ENCODE measurements at places on chromosomes 12 and 14.

GRCh38 chr14:50864946-50865345 is 6.9 kb upstream of the ABHD12B start:
- DNase-seq, result no peak

GRCh38 chr12:115761784-115762183 is 515.7 kb downstream of the MED13L start:
- no peak for DNase-seq

- no peak for DNase-seq
Measured at GRCh38 chr12:13170892-13171490, 25.5 kb upstream of the EMP1 start.

- DNase-seq, result no peak
Measured at GRCh38 chr12:109678719-109679118, 34.9 kb upstream of the FAM222A start.

- no peak for DNase-seq
Measured at GRCh38 chr12:52126050-52126604, 46.6 kb downstream of the SMIM41 start.

GRCh38 chr14:61812347-61813095 is 50.3 kb downstream of the SNAPC1 start:
- DNase-seq, result no peak

GRCh38 chr14:51400139-51400538 is 160.1 kb downstream of the TMX1 start:
- no peak for DNase-seq

- no peak for DNase-seq
Measured at GRCh38 chr12:13101821-13102375, 1.6 kb downstream of the GSG1 start.

DNA sequence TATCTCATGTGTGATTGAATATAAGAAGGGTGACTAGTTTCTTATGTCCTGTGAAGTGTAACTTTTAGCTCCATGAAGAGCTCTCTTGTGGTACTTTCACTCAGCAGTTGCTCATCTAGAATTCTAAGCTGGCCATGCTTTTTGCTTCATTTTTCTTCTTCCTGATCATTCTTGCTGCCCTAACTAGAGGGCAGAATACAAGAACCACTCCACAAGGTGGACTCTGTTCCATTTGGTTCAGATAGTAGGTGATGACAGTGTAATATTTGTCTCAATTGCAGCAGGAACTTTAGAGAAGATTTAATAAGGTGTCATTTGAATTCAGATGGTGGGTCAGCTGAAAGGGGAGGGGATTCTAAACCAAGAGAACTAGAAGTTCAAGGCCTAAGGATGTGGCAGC is 17.6 kb downstream of the WDR20 start:
- no peak for DNase-seq
